Ascending aorta (tissue), 2 donors: ENCODE measurements at places on chromosomes 6 and 20.
A peak's percentile ranks its signal among the peaks of the same experiment; 100 is the strongest.

DNA sequence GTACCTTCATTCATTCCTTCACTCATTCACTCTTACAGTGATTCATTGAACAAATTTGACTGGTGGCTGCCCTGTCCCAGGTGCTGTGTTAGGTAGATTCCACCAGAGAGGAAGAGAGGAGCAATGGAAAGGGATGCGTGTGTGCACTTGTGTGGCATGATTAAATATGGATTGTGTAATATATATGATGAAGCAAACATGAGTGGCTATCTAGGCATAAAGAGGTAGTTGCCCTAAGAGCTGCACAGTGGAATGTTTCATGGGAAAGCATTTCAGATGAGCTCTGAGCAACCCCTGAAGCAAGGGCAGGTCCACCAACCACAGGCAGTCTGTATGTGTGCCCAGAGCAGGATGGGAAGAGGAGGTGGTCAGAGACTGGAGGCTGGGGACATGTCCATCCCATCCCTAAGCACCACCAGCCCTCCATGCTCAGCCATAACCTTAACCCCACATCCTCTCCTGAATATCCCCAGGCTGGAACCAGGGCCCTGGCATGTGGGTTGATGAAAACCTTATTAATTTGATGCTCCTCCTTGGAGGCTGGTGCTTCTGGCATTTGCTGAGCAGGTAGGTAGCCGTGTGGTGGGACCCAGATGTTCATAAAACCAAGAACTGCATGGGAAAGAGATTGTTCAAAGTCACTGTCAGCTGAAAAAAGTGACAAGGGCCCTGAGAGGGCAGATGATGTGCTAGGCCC lies 226.2 kb downstream of the SYNDIG1 start:
- H3K27ac ChIP-seq = no peak overlapping the region
- H3K4me1 ChIP-seq = peaks cover 5% of the 10 kb centered on the region
- H3K36me3 ChIP-seq = no peaks in the 10 kb centered on the region
- H3K4me3 ChIP-seq = no peak overlapping the region
- DNase-seq = no peak
- H3K27me3 ChIP-seq = no peaks in the 10 kb centered on the region

GRCh38 chr6:44084231-44085014 lies 42.8 kb downstream of the MRPL14 start:
- no peak overlapping the region for H3K4me3 ChIP-seq
- no peak for DNase-seq
- no peaks in the 10 kb centered on the region for H3K4me1 ChIP-seq
- H3K27me3 ChIP-seq = no peaks in the 10 kb centered on the region
- H3K27ac ChIP-seq = no peak overlapping the region
- no peaks in the 10 kb centered on the region for H3K36me3 ChIP-seq

DNA sequence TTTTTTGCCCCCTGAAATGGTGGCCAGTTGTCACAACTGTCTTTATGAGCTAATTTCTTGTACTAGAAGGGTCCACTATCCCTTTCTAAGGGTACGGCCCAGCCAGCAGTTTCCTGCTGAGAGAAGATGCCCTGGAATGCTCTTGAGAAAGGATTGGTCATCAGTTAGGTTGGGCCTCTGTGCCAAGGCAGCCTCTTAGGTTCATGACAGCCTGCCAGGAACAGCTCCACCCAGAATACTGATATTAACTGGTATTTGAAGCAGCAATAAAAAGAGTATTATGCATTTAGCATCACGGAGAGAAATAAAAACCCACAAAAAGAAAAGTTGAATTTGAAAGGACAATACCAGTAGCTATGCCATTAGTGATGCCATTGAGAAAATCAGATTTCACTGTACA lies 9.0 kb upstream of the HINT3 start:
- DNase-seq = no peak
- H3K4me3 ChIP-seq = no peak overlapping the region
- no peaks in the 10 kb centered on the region for H3K36me3 ChIP-seq
- H3K27ac ChIP-seq = peak overlapping the region; percentile 52

- no peaks in the 10 kb centered on the region for H3K27me3 ChIP-seq
- H3K4me3 ChIP-seq = no peak overlapping the region
- no peaks in the 10 kb centered on the region for H3K4me1 ChIP-seq
- H3K36me3 ChIP-seq = no peaks in the 10 kb centered on the region
- peak overlapping the region; percentile 66 for H3K27ac ChIP-seq
These were observed 157.5 kb downstream of the CEBPB start for GRCh38 chr20:50348096-50348495.

DNA sequence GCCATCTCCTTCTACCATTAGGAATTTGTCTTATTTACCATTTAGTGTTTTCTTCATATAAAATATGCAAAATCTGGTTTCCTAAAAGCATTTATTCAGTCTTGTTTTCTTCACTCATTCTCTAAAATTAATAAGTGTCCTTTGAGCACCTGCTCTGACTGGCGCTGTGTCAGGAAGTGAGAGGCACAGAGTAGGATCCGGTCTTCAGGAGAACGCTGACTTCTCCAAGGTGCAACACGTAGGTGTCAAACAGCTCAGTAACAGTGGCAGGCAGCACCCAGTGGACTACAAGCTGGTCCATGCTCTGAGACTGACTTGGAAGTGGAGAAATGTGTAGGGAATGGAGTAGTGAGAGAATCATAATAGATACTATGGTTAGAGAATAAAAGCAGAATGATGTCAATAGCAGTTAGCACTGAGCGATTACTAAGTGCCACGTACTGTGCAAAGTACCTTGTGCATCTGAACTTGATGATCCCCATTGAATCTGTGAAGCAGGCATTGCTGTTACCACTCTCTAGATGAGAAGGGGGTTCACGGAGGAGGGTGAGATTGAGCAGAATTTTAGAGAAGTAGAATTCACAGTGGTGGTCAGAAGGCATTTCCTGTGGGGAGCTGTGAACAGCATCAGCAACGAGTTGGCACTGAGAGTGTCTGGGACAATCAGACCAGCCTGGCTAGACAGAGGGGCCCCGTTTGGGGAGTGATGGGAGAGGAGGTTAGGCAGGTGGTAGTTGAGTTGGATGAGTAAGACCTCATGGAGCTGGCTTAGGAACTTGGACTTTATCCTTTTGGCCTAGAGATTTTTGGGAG lies 569.8 kb downstream of the QKI start:
- H3K27me3 ChIP-seq = no peaks in the 10 kb centered on the region
- no peak overlapping the region for H3K4me3 ChIP-seq
- no peak overlapping the region for H3K27ac ChIP-seq

DNA sequence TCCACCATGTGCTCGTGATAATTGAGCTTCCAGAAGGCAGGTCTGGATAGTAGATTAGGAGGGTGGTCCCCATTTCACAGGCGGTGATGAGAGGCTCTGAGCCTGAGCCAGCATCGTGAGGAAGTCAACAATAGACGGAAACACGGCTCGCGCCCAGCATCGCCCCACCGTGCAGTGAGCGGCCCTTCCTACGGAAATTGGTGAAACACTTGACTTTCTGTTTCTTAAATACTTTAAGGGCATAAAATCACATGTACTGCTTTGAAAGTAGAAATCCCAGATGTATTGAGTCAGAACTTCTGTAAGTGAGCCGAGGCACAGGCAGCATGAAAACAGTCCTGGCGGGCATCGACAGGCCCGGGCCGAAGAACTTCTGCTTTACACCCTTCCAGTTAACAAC lies 4.3 kb upstream of the KIF25 start:
- no peaks in the 10 kb centered on the region for H3K4me1 ChIP-seq
- no peak overlapping the region for H3K27ac ChIP-seq
- H3K4me3 ChIP-seq = no peak overlapping the region

GRCh38 chr6:138785980-138786379 lies 9.9 kb upstream of the ECT2L start:
- H3K27me3 ChIP-seq = no peaks in the 10 kb centered on the region
- no peak overlapping the region for H3K27ac ChIP-seq
- H3K4me1 ChIP-seq = no peaks in the 10 kb centered on the region
- DNase-seq = no peak

- H3K27me3 ChIP-seq = no peaks in the 10 kb centered on the region
- no peak overlapping the region for H3K4me3 ChIP-seq
- no peaks in the 10 kb centered on the region for H3K36me3 ChIP-seq
- no peak overlapping the region for H3K27ac ChIP-seq
These were observed 101.8 kb upstream of the NHSL1 start for GRCh38 chr6:138601128-138601527.

DNA sequence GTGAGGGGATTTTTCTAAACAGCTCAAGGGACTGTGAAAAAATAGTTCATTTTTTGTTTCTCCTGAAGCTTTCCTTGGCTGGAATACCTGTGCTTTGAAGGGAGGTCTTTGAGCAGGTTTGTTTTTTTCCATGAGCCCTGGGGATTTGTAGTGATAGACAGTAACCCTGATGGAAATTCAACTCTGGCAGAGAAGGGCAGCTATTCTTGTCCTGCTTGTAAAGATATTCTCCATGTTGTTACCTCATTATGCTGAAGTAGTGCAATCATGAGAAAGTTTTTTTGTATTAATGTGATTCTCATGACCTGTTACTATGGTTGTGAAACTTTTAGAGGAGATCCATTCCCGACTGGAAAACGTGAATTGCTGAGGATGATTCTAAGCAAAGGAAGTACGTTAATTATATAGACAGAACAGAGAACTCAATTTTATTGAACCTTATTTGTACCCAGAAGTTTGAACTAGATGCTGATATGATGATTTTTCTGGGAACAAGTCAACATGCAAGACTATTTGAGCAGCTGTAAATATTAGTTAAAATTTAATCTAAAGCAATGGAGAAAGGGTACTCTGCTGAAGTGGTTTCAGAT lies 12.5 kb downstream of the UTRN start:
- H3K36me3 ChIP-seq = peaks cover 3% of the 10 kb centered on the region
- H3K4me1 ChIP-seq = peaks cover 47% of the 10 kb centered on the region
- DNase-seq = no peak
- H3K27me3 ChIP-seq = no peaks in the 10 kb centered on the region

GRCh38 chr6:97876711-97877110 lies 593.7 kb upstream of the MMS22L start:
- DNase-seq = no peak
- H3K27ac ChIP-seq = no peak overlapping the region
- H3K36me3 ChIP-seq = no peaks in the 10 kb centered on the region
- H3K4me3 ChIP-seq = no peak overlapping the region
- H3K27me3 ChIP-seq = no peaks in the 10 kb centered on the region

- H3K36me3 ChIP-seq = no peaks in the 10 kb centered on the region
- H3K4me1 ChIP-seq = no peaks in the 10 kb centered on the region
- no peak for DNase-seq
- no peak overlapping the region for H3K27ac ChIP-seq
- H3K4me3 ChIP-seq = no peak overlapping the region
These were observed 45.0 kb downstream of the TFAP2A start for GRCh38 chr6:10369896-10370295.

DNA sequence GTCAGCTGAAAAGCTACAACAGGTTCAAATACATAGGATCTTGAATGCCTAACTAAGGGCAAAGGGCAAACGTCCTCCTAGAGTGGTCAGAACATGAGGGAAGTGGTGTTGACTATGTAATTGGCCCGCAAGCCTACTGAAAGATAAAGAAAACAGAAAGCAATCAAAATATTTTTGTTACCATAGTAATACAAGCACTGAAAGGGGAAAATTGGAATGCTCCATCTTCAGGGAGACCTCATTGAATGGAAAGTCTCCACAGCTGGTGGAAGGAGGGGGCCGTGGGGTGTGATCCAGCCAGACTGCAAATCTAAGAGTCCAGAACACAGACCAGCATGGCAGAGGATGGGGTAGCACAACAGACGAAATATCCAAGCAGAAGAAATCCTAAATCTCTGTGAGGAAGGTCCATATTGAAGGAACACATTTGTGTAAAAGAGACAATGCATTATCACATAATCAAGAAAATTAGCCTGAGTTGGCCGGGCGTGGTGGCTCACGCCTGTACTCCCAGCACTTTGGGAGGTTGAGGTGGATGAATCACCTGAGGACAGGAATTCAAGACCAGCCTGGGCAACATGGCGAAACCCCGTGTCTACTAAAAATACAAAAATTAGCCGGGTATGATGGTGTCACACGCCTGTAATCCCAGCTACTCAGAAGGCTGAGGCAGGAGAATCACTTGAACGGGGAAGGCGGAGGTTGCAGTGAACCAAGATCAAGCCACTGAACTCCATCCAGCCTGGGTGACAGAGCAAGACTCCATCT lies 39.5 kb downstream of the MTFR2 start:
- no peak overlapping the region for H3K27ac ChIP-seq
- no peak overlapping the region for H3K4me3 ChIP-seq
- no peaks in the 10 kb centered on the region for H3K27me3 ChIP-seq
- no peaks in the 10 kb centered on the region for H3K36me3 ChIP-seq
- DNase-seq = no peak
- no peaks in the 10 kb centered on the region for H3K4me1 ChIP-seq

- H3K27ac ChIP-seq = no peak overlapping the region
- no peaks in the 10 kb centered on the region for H3K27me3 ChIP-seq
- no peak for DNase-seq
- no peaks in the 10 kb centered on the region for H3K36me3 ChIP-seq
These were observed 148.7 kb downstream of the PRL start for GRCh38 chr6:22147921-22148776.

DNA sequence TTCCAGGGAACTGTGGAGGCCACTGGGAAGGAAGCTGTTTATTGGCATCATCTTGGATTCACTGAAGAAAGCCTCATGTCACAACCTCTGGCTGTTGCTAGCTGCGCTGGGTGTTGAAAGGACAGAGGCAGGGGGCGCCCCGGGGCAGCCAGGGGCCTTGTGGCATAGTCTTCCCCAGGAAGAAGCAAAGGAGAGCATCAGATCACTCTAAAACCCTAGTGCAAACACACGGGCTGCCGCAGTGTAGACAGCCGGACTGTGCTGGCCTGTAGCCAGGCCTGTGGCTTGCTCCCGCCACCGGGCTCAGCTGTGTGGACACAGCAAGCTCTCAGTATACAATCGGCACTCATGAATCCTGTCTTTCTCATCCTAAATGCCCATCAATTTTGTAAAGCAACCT lies 23.8 kb upstream of the SMOC2 start:
- H3K27ac ChIP-seq = no peak overlapping the region
- no peaks in the 10 kb centered on the region for H3K36me3 ChIP-seq
- peaks cover 3% of the 10 kb centered on the region for H3K4me1 ChIP-seq
- no peaks in the 10 kb centered on the region for H3K27me3 ChIP-seq
- no peak for DNase-seq

- H3K27me3 ChIP-seq = no peaks in the 10 kb centered on the region
- H3K27ac ChIP-seq = peak overlapping the region; percentile 89
- no peak overlapping the region for H3K4me3 ChIP-seq
These were observed 120.8 kb downstream of the CEBPB start for GRCh38 chr20:50311308-50312001.

- DNase-seq = no peak
- no peak overlapping the region for H3K27ac ChIP-seq
- no peaks in the 10 kb centered on the region for H3K4me1 ChIP-seq
- H3K36me3 ChIP-seq = no peaks in the 10 kb centered on the region
- no peaks in the 10 kb centered on the region for H3K27me3 ChIP-seq
These were observed 105.9 kb upstream of the FOXC1 start for GRCh38 chr6:1503811-1504210.

GRCh38 chr6:36977470-36977941 lies 8.5 kb downstream of the MTCH1 start:
- peaks cover 13% of the 10 kb centered on the region for H3K4me1 ChIP-seq
- DNase-seq = no peak
- H3K27ac ChIP-seq = no peak overlapping the region
- no peak overlapping the region for H3K4me3 ChIP-seq

DNA sequence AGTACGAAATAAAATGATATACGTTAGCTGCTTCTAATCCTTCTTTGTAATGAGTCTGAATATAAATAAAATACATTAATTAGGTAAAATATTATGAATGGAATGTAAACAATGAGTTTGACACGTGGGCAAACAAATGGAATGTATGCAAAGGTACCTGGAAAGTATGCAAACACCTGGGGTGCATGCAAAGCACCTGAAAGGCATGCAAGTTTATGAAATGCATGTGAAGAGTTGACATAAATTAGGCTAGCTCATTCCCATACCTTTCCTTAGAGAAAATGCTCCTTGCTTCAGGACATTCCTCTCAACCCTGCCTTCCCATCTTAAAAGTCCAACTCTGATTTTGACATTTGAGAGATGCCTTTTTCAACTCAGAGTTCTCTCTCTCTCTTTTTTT lies 140.9 kb downstream of the EDN1 start:
- peaks cover 9% of the 10 kb centered on the region for H3K4me1 ChIP-seq
- DNase-seq = no peak
- no peaks in the 10 kb centered on the region for H3K36me3 ChIP-seq
- no peak overlapping the region for H3K27ac ChIP-seq
- H3K4me3 ChIP-seq = no peak overlapping the region
